ENCODE measurements at places on chromosomes 6 and 20. TPM values are rescaled to one million over a fixed set of nuclear protein-coding genes. Genes with fewer than 3 reads are reported as not detected.

DNA sequence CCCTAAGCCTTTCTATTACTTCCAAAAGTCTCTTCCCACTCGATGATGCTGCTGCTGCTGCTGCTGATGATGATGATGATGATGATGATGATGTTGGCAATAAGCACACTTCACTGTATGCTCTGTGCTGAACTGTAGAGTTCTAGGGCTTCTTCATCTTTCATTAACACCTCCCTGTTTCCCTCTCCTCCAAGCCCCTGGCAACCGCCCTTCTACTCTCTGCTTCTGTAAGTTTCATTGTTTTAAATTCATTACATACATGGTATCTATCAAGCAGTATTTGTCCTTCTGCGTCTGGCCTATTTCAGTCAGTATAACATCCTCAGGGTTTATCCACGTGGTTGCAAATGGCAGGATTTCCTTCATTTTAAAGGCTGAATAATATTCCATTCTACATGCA, 100.2 kb downstream of the THBS2 start:
- no peak for DNase-seq

- DNase-seq: no peak
Observed at GRCh38 chr6:36132246-36132895, 2.1 kb downstream of the MAPK13 start.

- DNase-seq: no peak
Observed at GRCh38 chr20:53874104-53874503, 196.3 kb downstream of the BCAS1 start.

DNA sequence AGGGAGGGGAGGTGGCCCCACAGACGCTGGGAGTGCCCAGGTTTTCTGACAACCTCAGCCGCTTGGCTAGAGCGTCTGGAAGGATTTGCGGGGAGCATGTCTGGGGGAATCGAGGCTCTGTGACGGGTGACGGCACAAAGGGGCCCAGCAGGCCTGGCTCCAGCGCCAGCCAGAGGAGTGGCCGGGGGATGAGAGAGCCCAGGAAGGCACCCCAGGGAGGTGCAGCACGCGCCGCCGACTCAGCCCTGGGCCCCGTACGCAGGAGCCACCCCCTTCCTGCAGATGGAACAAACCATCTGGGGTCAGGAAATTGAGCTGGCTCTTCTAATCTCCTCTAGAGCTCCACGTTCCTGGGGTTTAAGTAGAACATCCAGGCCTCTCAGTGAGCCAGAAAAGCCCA, 5.9 kb upstream of the SLCO4A1 start:
- no peak for DNase-seq

DNA sequence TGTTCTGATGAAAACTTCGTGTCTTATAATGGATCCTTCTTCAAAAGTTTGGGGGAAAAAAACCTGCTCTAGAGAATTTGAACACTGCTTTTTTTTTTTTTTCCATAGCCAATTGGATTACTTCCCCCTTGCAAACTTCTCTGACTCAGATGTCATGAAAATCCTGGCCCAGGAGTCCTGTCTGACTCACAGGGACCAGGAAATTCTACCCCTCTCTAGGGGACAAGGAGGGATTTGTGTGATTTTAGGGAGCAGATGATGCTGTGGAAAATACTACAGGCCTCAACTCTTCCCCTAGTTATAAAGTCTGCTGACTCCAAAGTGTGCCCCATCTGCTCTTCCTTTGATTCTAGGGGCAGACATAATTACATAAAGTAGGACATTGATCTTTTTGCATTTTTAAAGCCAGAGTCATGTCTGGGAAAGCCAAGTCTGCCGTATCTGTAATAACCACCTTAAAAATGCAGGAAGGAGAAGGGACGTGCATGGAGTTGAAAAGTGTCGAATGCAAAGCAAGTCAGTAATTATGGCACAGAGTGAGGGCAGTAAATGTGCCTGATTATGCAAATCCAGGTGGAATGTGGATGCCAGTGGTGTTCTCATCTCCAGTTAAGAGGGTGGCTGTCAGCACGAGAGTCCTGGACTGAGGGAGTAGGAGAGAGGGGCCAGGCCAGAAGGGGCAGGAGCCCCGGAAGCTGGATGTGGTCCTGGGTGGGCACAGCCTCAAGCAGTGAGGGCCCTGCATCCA, 144.3 kb upstream of the SULF2 start:
- DNase-seq: no peak

Gene C6orf132
- total RNA-seq: 0.54 TPM

- DNase-seq: no peak
Observed at GRCh38 chr6:16868968-16869367, 107.7 kb upstream of the ATXN1 start.

- no peak for DNase-seq
Observed at GRCh38 chr20:56995635-56996075, 270.8 kb downstream of the BMP7 start.

Gene SLC17A1
- not detected for total RNA-seq

DNA sequence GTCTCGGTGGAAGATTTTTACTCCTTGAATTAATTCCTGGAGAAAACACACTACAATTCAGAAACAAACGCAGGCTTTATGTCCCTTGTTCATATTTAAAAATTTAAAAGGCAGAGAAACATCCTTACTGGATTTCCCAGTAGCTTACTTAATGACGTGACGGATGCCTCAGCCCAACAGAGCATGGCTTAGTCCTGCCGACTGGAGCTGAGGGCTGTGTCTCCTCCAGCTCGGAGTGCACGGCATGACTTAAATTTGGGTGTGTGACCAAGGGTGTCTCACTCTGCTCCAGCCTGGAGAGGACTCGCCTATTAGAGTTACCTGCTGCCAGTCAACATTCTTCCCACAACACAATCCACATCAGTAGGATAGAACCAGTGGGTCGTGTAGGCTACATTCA, 107.1 kb downstream of the PSMB1 start:
- no peak for DNase-seq

- DNase-seq: no peak
Observed at GRCh38 chr20:19440660-19441527, 228.5 kb downstream of the SLC24A3 start.

DNA sequence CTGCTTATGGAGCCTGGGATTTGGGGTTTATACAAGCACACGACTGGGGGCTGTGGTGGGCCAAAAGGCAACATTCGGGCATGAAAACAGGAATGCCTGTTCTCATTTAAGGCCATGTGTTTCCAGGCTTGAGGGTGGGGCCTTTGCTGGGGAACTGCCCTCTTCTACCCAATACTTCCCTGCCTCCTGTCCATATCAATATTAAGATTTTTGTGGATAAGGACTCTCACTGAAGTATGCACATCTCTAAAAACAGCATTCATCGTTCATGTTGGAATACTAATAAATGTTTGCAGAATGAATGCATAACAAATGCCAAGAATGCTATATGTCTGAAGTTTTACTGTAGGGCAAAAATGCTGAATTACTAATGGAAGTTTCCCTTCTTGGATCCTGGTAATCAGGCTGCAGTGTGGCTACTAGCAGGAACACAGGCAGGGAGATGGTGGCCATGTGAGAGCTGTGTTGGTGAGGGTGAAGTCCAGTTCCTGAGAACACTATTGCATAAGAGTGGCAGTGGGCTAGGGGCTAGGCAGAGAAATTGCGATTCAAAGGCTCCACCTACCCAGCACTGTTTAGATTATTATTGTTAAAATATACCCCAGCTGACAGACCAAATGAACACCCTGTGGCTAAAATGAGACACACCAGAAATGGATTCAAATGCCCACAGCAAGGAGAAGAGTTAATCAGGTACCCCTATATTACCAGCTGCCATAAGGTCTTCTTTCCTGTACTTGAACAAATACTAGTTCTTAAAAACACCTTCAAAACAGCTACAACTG, 644.3 kb downstream of the EPM2A start:
- DNase-seq: no peak

DNA sequence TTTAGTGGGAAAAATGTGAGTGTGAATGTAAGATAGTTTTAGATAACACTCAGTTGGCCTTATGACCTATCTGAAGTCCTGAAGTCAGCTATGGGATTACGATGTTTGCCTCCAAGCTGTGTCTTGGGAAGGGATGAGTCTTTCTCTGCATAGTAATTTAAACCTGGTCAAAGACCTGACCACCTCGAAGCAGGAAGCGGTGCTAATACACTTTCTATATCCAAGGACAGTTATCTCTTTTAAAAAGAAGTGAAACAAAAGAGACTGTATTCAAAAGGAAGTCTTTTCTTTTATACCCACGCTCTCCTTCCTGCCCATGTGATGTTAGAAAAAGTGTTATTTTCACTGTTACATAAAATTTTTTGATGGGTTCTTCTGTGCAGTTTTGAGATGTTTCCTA, 94.9 kb downstream of the JARID2 start:
- no peak for DNase-seq

DNA sequence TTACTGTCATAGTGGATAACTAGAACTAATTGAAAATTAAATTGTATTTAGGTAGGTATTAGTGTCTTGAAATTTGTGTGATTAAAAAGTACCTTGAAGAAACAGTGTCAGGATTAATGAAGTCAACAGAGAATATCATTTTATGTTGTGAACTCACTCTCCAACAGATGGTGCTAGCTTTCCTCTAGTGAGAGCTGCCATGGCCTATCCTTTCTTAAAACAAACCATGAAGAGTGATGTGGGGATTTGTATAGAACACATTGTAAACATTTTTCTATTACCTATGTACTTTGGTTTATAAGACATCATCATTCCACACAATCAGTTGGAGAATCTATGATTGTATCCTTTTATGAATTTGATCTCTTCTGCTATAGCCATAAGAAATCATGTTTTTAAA, 4.8 kb upstream of the SRSF12 start:
- DNase-seq: no peak

DNA sequence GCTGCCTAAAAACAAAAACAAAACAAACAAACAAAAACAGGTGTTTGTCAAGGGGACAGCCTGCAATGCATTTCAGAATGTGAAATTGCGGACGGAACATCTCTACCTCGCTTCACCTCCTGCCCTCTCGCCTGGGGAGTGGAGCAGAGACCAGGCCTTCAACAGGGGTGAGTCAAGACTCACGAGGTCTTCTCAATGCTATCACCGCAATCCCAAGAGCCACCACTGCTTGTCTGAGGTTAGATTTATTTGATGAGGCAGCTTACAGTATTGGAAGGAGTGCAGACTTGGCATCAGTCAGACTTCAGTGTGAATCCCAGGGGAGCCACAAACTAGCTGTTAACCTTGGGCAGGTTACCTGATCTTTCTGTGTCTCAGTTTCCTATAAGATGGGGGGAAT, 7.7 kb downstream of the GABRR1 start:
- no peak for DNase-seq

Gene LST1
- 37.9 TPM for total RNA-seq

GRCh38 chr6:44788387-44788981, 401.0 kb downstream of the CDC5L start:
- DNase-seq: no peak

DNA sequence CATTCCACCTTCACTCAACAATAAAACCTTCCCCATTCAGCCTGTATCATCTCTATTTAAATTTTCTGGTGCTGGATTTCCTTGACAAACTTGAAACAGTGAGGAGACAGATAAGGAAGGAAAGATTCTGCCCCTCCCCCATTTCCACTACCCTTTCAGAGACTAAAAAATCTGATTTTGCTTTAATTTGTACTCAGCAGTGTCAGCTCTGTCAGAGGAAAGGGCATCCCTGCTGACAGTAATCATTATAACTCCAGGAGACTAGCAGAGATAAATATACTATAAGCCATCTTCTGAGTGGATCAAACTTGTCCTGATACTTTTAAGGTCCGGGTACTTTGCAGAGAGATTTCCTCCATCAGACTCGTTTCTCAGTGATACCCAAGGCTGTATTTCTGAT, 155.6 kb downstream of the SAMD5 start:
- no peak for DNase-seq

- no peak for DNase-seq
Observed at GRCh38 chr6:107972413-107973096, 14.5 kb upstream of the SEC63 start.

GRCh38 chr20:10366898-10367692, 66.9 kb downstream of the MKKS start:
- DNase-seq: no peak

DNA sequence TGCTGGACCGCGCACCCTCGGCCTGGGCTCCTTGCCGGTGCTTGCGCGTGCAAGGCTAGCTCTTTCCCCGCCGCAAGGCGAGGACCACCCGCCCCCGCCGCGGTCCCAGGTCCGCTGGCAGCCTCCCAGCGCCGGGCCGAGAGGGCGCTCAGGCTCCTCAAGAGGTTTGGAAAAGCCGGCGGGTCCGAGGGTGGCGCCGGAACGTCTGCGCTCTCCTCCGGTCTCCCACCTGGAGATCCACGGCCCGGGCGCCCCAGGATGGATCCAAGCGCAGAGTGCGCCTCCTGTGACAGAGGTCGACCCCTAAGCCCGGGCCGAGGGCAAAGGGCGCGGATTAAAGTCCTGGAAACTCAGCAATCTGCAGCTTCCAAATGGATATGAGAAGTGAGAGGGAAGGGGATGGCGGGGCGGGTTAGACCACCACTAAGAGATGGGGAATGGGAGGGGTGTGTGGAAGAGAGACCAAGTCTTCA, 575 bp upstream of the MICAL1 start:
- DNase-seq: no peak

- DNase-seq: no peak
Observed at GRCh38 chr6:12923644-12924235, 207.2 kb downstream of the PHACTR1 start.

Gene WFDC5
- not detected for total RNA-seq

Gene CNPY3
- 33.7 TPM for total RNA-seq

Gene B3GALT4
- total RNA-seq: 18.1 TPM

DNA sequence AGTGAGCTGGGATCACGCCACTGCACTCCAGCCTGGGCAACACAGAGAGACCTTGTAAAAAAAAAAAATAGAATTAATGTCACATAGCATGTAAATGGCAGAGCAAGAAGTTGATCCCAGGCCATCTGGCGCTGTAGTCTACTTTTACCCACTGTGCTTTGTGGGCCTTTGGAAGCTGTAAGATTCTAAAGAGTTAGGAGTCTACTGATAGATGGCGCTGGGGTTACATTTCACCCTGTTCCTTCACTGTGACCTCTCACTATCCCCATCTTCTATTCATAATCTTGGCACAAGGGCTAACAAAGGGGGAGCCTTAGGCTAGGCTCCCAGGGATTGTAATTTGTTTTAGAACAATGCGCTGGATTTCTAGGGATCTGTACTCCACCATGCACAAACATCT, 24.4 kb downstream of the SIRPD start:
- no peak for DNase-seq

GRCh38 chr6:2507016-2507415, 243.7 kb downstream of the MYLK4 start:
- DNase-seq: no peak

Gene SLA2
- total RNA-seq: 1.1 TPM

- DNase-seq: no peak
Observed at GRCh38 chr6:14857501-14857900, 388.4 kb upstream of the JARID2 start.

Gene MKKS
- 11.4 TPM for total RNA-seq

DNA sequence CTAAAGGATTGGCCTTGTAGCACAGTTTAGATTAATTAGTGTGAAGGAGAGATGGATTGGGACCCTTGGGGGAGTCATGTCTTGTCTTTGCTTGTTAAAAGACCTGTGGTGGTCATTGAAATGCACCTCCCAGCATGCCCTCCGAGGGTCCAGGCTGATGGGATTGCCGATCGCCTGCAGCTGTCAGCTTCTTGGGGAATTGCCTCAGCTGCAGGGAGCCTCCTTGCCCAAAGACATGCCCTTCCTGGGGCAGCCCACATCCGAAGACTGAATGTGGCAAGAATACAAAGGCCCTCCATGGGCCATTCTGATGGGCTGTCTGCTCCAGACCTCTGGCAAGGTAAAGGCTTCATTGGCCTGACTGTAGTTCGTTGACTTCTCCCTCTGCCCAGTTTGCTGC, 150.7 kb downstream of the FARS2 start:
- no peak for DNase-seq
